ENCODE measurements at places on chromosomes 7 and 10.

DNA sequence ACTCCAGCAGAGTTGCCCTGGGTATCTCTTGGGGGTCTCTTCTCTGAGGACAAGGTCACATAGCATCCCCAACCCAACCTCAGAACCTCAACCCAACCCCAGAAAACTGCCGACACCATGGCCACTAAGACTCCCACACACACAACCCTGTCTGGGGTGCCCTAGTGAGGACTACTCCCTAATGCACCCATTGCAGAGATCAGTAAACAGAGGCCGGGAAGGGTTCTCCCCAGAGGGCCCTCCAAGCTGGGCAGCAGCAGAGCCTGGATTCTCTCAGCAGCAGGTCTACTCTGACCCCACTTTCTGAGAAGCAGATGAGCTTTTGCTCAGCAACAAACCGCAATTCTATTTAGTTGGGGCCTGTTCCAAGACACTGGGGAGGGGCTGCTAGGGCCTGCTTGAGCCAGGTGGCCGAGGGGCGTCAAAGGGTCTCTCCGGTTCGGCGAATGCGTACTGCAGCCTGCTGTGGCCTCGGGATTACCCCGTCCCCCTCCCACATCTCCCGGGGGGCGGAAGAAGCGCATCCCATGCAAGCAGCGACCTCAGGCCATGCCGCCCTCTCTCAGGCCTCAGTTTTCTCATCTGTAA lies 828 bp downstream of the OGDHL start:
- no peak for DNase-seq

DNA sequence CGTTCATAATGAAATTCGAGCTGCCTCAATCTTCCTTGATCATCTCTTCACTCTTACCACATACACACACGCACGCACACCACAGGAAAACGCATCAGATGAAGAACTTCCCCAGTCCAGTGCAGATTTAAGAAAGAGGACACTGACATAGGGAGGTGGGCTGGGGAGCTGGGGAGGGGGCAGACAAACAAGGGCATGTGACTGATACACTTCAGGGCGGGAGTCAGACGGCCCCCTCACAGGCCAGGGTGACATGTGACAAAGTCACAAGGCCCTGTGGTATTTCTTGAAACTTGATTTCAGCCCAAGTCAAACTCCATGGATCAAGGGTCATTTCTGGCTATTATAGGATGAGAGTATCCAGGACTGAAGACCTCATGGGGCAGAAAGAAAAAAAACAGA lies 82.6 kb downstream of the KCNMA1 start:
- no peak for DNase-seq

DNA sequence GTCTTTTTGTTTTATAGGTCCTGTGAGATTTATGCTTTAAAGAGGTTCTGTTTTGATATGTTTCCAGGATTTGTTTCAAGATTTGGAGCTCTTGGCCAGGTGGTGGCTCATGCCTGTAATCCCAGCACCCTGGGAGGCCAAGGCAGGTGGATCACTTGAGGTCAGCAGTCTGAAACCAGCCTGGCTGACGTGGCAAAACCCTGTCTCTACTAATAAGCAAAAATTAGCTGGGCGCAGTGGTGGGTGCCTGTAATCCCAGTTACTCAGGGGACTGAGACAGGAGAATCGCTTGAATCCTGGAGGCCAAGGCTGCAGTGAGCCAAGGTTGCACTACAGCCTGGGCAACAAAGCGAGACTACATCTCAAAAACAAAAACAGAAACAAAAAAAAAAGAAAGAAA lies 8.3 kb upstream of the HYAL4 start:
- no peak for DNase-seq

- DNase-seq: no peak
These were observed at the start of gene KNDC1 for GRCh38 chr10:133159950-133160825. Gene KNDC1 (plus strand): TSS chr10:133160219. CDS start chr10:133160468, 249 bp downstream.

GRCh38 chr7:111357691-111358090 lies 204.6 kb downstream of the IMMP2L start:
- DNase-seq: no peak

Measured in fibroblast of skin of left biceps (primary cell).